ENCODE measurements at places on chromosomes 7 and 10. TPM values are rescaled to one million over a fixed set of nuclear protein-coding genes. Genes with fewer than 3 reads are reported as not detected.

Gene ANKRD2
- total RNA-seq: not detected

Gene CELF2
- total RNA-seq: 112 TPM

Gene ASB4
- total RNA-seq: not detected

Gene GPR15LG
- total RNA-seq: not detected

Gene HMX3
- total RNA-seq: not detected

Gene SPDYE5
- not detected for total RNA-seq

Gene MSS51
- total RNA-seq: 6.4 TPM

- H3K36me3 ChIP-seq: peaks cover 45% of the 10 kb centered on the region
- H3K4me1 ChIP-seq: peaks cover 7% of the 10 kb centered on the region
- no peaks in the 10 kb centered on the region for H3K27me3 ChIP-seq
- no peak overlapping the region for H3K4me3 ChIP-seq
- peak; percentile 55 for DNase-seq
Observed at GRCh38 chr10:75019370-75019769, 92.1 kb upstream of the SAMD8 start.

DNA sequence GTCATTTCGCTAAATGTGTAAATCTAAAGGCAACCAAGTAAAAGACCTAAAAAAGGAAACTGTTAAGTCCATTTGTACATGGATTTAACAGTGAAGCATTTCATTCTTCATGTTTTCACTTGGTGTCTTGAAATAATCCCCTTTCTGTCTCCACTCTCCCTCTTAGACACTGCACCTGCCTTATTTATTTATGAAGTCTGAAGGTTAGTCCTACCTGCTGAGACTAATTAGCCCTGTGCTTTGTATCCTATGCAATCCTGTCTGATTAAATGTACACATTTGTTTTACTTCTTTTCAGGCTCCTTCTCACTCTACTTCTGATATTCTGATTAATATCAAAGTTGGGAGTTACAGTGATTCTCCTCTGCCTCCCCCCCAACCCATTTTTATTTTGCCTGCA, 1.9 kb upstream of the TCF7L2 start:
- peaks cover 36% of the 10 kb centered on the region for H3K4me1 ChIP-seq
- no peak overlapping the region for H3K4me3 ChIP-seq
- H3K36me3 ChIP-seq: no peaks in the 10 kb centered on the region
- no peak overlapping the region for H3K27ac ChIP-seq
- H3K27me3 ChIP-seq: peaks cover 8% of the 10 kb centered on the region

GRCh38 chr10:33256458-33256857, 78.0 kb downstream of the NRP1 start:
- no peak overlapping the region for H3K27ac ChIP-seq
- H3K27me3 ChIP-seq: no peaks in the 10 kb centered on the region
- no peaks in the 10 kb centered on the region for H3K36me3 ChIP-seq
- no peak for DNase-seq

GRCh38 chr7:23058408-23059096, 44.6 kb upstream of the HYCC1 start:
- no peaks in the 10 kb centered on the region for H3K36me3 ChIP-seq
- no peak overlapping the region for H3K4me3 ChIP-seq
- no peaks in the 10 kb centered on the region for H3K27me3 ChIP-seq
- H3K27ac ChIP-seq: no peak overlapping the region
- no peak for DNase-seq

DNA sequence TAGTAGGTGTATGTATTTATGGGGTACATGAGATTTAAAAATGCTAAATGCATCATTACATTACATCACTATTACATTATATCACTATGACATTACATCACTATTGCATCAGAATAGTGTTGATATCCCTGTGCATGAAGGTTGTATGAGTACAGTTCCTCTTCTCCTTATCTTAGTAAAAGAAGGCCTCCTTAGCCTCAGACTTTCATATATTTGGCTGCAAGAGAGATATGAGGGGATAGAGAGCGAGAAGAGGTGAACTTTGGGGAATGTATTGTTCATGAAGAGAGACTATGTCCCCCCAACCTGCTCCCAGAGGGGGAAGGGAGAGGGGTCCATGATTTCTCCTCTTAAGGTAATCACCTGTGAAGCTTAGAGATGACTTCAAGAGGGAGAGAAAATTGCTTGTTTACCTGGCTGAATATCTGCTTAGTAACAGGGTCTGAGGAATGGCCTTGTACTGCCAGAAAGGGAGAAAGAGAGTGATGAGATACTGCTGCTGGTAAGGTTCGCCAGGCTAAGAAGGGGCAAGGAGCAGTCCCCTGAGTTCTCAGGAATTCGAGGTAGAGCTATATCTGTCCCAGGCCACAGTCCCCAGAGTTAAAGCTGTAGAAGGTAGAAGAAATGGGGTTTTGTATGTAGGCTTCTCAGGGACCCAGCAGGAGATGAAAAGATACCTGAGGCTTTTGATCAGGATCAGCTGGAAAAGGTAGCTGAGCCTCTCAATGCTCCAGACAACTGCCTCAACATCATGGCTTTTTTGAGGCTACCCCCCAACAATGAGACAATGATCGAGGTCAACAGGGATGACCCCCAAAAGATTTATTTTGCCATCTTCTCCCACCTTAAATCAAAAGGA, 168.4 kb upstream of the WNT16 start:
- peaks cover 21% of the 10 kb centered on the region for H3K4me1 ChIP-seq
- no peak overlapping the region for H3K27ac ChIP-seq
- H3K27me3 ChIP-seq: no peaks in the 10 kb centered on the region
- no peaks in the 10 kb centered on the region for H3K36me3 ChIP-seq

GRCh38 chr7:152158801-152159587, 133.5 kb downstream of the GALNT11 start:
- no peaks in the 10 kb centered on the region for H3K27me3 ChIP-seq
- peak; percentile 86 for DNase-seq
- peak overlapping the region; percentile 36 for H3K4me3 ChIP-seq
- H3K36me3 ChIP-seq: peaks cover 53% of the 10 kb centered on the region

DNA sequence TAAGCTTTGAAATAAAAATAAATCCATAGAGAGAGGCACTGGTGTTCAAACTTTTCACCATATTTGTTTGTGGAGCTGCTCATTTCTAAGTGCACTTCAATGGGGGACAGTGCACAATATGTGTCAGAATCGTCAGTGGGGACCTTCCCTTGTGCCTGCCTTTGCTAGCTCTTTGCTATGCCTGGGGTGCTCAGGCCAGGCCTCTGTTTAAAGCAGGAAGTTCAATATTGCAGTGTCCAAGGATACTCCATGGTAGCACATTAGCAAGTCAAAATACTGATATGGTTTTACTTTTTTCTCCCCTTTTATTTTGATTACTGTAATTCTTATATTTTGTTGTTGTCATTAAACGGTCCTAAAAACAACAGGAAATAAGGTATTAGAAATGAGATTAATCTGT, 113.4 kb downstream of the POU6F2 start:
- no peak overlapping the region for H3K27ac ChIP-seq
- no peaks in the 10 kb centered on the region for H3K36me3 ChIP-seq
- no peak overlapping the region for H3K4me3 ChIP-seq
- no peaks in the 10 kb centered on the region for H3K27me3 ChIP-seq
